ENCODE measurements at places on chromosomes 16 and 17.
A peak's percentile ranks its signal among the peaks of the same experiment; 100 is the strongest.

DNA sequence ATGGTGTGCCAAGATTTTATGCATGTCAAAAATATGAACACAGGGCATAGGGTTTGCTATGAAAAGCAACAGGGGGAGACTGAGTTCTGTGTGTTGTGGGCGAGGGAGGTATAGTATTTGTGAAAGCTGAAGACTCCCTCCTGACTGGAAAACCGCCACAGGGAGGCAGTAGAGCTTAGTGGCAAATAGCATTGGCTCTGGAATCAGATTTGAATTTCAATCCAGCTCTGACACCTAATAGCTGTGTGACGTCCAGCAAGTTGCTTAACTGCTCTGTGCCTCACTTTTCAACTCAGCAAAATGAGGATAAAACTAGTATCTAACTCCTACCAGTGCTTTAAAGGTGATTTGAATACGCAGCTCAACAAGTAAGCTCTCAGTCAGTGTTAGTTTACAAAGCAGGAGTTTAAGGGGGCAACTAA is 22.0 kb downstream of the KPNA2 start:
- peak; percentile 35 for DNase-seq

DNA sequence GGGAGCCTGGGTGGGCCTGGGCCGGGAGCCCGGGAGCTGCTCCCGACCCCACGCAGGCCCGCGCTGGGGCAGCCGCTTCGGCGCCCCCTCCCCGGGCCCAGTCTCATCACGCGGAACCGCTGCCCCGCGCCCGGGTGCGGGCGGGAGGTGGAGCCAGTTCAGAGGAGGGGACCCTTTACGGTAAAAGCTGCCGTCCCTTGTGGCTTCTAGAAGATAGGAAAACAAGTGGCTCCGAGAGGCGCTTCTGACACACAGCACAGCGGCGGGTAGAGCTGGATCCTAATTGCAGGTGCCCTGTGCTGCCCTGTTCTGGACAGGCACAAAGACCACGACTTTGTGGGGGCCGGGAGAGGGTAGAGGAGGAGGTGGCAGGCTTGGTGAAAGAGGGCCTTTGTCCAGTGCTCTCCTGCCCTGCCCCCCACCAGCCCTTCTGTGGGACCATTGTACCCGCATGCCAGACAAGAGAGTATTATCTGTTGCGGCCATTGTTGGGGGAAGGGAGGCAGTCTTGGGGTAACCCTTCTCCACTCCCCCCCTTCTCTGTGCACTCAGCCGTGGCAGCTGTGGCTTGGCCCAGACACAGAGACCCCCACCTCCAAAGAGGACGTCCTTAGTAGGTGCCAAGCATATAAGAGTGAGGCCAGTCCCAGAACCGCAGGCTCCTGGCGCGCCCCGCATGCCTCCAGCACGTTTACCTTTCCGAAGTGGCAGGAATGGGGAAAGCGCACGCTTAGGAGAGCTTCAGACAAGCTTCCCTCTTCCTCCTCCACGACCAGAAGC is 736 bp downstream of the CNP start:
- peak; percentile 46 for DNase-seq

DNA sequence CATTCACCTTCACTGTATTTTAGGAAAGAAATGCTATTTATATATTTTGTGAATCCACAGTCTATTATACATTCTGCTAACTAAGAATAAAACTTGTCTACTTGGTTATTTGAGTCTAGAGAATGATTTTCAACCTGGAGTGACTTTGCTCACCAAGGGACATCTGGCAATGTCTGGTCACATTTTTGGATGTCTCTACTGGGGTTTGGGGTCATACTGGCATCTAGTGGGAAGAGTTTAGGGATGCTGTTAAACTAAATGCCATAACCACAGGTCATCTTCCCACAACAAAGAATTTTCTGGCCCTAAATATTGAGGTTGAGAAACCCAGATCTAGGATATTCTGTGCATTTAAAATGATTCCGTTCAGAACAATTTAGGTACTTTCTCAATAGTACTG is 26.0 kb downstream of the KCNJ16 start:
- DNase-seq, result no peak

- DNase-seq, result no peak
These were observed 1.3 kb upstream of the CCDC92B start for GRCh38 chr17:2750721-2751120.

DNA sequence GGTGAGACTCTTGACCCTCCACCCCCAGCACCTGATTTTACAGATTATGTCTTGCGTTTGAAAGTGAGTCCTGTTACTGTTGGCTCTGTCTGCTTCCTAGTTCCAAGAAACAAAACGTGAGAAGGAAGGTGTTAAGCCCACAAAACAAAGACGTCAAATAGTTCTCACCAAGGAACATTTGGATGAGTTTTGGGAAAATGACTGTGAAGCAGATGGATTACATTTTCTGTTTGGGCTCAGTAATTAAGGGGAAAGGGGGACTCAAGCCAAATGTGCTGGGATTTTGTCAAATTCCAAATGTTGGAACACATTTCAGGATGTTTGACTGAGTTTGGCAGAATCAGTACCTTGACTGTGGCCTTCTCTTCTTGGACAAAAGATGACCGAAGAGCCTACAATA is 71.2 kb downstream of the PCTP start:
- DNase-seq, result no peak

DNA sequence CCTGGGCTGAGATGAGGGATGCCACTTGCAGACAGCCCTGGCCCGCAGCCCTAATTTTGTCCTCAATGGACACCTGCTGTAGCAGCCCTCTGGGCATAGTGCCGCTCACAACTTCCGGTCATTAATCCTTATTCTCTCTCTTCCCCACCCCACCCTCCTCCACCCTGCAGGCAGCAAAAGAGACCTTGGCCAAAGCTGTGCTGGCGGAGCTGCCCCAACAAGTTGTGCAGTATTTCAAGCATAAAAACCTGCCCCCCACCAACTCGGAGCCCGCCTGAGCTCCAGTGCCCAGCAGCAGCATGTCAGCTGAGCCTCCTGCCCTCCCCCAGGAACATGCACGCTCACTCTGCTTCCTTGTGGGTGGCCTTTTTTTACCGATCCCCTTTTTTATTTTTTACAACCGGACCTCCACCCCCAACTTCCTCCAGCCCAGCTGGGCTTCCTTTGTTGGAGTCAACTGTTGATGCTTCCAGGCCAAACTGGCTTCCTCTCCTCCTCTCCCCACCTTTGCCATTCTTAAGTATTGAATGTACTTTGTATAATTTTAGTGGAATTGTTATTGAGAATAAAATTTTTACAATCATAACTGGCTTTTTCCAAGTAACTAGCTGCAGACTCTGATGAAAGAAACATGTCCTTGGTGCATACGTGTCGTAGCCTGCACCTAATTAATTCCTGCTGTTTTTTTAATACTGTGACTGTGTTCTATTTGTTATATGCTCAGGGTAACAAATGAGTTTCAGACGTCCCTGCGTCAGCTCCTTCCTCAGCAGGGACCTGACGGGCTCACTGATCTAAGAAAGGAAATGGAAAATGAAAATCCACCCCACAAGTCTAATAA is 38.2 kb downstream of the PSME3IP1 start:
- no peak for DNase-seq

DNA sequence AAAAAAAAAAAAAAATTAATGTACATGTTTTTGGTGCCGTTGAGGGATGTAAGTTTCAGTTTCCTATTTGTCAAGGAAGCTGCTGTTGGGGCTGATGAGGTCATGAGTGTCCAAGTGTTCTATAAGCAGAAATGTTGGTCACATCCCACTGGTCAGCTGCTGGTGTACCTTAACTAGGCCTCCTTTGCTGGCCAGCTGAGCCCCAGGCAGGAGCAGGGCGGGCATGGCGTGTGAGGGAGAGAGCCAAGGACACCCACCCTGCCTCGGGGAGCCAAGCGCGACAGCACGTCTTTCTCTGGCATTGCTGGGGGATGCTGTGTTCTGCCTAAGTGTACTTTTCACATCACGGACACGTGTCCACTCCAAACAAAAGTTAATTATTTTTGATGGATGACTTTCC is 108.1 kb upstream of the CDC42EP4 start:
- no peak for DNase-seq

DNA sequence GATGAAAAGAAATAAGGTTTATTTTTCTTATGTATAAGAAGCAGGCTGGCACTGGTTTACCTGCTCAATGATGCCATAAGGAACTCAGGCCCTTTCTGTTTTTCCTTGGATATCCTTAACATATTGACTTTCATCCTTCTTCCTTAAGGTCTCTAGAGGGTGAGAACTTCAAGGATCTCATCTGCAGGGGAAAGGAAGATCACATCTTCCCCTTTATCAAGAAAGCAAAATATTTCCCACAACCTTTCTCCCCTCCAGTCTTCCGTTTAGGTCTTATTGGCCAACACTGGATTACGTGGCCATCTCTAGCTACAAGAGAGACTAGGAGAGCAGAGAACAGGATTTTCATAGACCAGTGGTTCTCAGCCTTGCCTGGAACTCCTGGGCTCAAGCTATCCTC is 4.2 kb upstream of the TBX4 start:
- no peak for DNase-seq

- no peak for DNase-seq
These were observed 146.5 kb downstream of the MAP2K6 start for GRCh38 chr17:69560987-69561441.

- no peak for DNase-seq
These were observed 52.6 kb downstream of the COX10 start for GRCh38 chr17:14121952-14122351.

- DNase-seq, result peak; percentile 23
These were observed 322.1 kb downstream of the MAP2K4 start for GRCh38 chr17:12342609-12343435.

- no peak for DNase-seq
These were observed 7.0 kb downstream of the EFTUD2 start for GRCh38 chr17:44892250-44892649.

- DNase-seq, result no peak
These were observed 19.4 kb downstream of the CEP295NL start for GRCh38 chr17:78883533-78884131.

DNA sequence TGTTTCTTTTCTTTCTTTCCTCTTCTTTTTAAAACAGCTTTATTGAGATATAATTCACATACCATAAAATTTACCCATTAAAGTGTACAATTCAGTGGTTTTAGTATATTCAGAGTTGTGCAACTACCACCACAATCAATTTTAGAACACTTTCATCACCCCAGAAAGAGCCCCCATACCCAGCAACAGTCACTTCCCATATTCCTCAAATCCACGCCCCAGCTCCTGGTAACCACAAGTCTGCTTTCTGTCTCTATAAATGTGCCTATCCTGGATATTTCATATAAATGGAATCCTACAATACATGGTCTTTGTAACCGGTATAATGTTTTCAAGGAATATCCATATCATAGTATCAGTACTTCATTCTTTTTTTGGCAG is 19.4 kb downstream of the RARA start:
- no peak for DNase-seq

GRCh38 chr17:80163336-80163735 is 6.5 kb upstream of the CARD14 start:
- DNase-seq, result no peak

- DNase-seq, result no peak
These were observed 852 bp downstream of the MARVELD3 start for GRCh38 chr16:71626858-71627213.

GRCh38 chr17:60579090-60579489 is 20.9 kb upstream of the PPM1D start:
- DNase-seq, result no peak

DNA sequence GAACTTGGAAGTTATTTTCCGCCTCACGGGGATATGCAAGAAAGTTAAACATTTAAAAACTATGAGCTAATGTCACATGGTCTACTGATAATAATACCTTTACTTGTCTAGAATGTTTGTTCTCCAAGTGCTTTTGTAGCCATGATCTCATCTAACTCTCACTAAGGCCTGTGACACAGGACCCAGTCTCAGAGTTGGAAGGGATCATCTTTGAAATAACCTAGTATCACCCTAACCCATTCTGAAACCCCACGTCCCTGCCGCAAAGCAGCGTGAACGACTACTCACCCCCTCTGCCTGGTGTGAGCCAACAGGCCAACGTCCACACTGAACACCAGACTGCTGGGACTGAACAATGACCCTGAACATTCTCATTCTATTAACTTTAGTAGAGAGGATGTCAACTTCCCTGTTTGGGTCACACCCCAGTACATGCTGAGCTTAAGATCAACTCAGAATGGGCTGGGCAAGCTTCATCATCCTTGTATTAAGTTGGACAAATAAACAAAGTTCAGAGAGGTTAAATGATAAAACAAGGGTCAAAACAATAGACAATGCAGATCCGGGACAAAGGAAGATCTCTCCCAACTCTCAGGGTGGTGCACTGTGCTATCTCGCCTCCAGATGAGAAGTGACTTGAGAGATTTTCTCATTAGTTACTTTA is 54.8 kb upstream of the BCAR1 start:
- DNase-seq, result no peak

GRCh38 chr17:80866050-80866793 is 125.4 kb upstream of the CHMP6 start:
- peak; percentile 84 for DNase-seq

DNA sequence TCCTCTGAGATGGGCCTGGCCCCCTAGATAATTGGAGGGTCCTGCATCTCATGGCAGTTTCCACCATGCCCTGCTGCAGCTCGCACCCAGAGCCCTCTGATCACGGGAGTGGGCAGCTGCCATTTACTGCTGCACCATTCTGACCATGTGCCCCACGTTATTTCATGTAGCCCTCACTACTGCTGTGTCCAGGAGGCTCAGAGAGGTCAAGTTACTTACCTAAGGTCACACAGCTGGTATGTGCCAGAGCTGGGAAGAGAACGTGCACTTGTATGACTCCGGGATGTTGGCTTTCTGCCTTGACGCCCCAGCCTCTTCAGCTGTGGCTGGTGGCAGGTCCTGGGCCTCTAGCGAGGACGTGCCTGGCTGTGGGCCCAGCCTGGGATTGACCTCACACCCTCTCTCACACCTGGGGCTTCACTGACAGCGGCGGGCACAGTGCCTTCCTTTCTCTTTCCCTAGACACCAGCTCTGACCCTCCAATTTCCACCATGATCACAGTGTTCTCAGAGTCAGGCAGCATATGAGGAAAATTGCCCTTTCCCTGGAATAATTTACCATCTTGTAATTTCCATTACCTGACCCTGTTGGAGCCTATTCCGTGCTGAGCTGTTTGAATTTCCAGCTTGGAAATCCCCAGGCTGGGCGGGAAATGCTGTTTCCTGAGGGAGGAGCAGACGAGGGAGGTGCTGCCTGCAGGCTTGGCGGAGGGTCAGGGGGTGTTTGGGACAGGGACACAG is 18.5 kb upstream of the DOC2B start:
- no peak for DNase-seq

DNA sequence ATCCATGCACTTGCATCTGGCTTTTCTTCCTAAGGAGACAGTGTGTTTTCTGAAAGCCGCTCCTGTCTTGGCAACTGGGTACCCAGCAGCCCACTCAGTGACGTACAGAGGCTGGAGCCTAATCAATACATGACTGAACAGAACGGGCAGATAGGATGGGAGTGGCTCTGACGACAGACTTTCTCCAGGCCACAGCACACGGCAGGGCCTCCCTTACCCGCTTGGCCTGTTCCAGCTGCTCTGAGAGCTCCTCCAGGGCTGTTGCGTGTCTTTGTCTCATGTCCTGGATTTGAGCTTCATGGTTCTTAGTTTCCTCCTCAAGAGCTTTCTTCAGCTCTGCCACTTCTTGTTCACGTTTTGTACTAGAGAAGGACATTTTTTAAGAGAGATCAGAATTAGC is 64.9 kb downstream of the NDEL1 start:
- no peak for DNase-seq

Data from stimulated activated naive CD8-positive, alpha-beta T cell treated with anti-CD3 and anti-CD28 coated beads, Interleukin-15, Interleukin-2, amounts not matched to agents 100 U/mL and 50 U/mL, for 24 hours (primary cell).